Adrenal gland (tissue), 19 donors: ENCODE measurements at places on chromosomes 16 and 17. TPM values are rescaled to one million over a fixed set of nuclear protein-coding genes. Genes with fewer than 3 reads are reported as not detected.
A peak's percentile ranks its signal among the peaks of the same experiment; 100 is the strongest.

The CLEC18C gene
- total RNA-seq: not detected

The CHMP6 gene
- 28.1 TPM for total RNA-seq

- H3K4me3 ChIP-seq: no peak overlapping the region
- DNase-seq: no peak
- H3K27me3 ChIP-seq: peaks cover 35% of the 10 kb centered on the region
- H3K4me1 ChIP-seq: no peaks in the 10 kb centered on the region
- H3K36me3 ChIP-seq: no peaks in the 10 kb centered on the region
These were observed 97.8 kb downstream of the MGAT5B start for GRCh38 chr17:76966016-76966415.

- peak overlapping the region; percentile 61 for H3K27ac ChIP-seq
- peak; percentile 21 for DNase-seq
- H3K27me3 ChIP-seq: peaks cover 4% of the 10 kb centered on the region
- H3K4me1 ChIP-seq: no peaks in the 10 kb centered on the region
These were observed 4.2 kb upstream of the KRT24 start for GRCh38 chr17:40707745-40708144.

DNA sequence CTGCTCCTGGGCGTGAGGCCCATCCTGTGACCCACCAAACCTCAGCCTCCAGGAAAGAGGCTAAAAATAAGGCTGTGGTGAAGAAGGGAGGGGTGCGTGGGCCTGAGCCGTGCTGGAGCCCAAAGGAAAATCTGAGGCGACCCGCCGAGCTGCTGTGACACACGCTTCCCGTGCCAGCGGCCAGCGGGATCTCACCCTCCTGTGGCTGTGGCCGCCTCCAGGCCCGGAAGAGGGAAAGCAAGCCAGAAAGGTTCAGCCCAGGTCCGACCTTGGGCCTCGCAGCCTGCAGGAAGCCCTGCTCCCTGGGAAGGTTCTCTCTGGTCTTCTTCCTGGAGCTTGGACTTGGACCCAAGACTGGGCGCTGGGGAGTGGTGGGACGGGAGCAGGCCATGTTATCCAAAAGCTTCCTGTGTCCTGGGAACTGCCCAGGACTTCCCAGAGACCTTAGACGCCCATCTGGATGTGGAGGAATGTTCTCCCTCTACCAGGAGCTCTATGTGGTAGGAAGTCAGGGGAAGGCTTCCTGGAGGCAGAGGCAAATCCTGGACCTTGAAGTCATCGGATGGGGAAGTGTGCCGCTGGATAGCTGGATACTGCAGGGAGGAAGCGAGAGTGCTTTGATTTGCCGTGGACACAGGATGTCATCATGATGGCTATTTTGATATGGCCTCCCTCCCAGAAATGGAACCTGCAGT lies 11.4 kb downstream of the SPNS2 start:
- DNase-seq: peak; percentile 72
- H3K27me3 ChIP-seq: no peaks in the 10 kb centered on the region
- no peak overlapping the region for H3K4me3 ChIP-seq
- no peaks in the 10 kb centered on the region for H3K4me1 ChIP-seq
- no peaks in the 10 kb centered on the region for H3K36me3 ChIP-seq
- H3K27ac ChIP-seq: no peak overlapping the region

The EVPLL gene
- not detected for total RNA-seq

DNA sequence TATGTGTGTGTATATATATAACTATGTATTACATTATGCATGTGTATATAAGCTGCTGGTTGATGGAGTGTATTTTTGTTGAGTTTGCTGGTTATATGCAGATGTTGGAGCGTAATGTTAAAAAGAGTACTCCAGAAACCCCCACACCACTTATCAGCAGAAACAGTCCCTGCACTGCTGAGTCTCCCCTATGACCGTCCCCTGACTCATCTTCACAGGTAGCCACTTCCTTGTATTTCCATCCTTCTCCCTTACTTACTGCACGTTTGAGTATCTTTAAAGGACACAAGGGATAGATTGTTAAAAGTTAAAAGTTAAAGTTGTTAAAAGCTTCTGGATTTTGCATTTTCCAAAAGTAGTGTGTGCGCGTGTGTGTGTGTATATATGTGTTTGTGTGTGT lies 853.9 kb upstream of the EEF2KMT start:
- DNase-seq: no peak
- no peak overlapping the region for H3K4me3 ChIP-seq
- no peaks in the 10 kb centered on the region for H3K36me3 ChIP-seq
- H3K4me1 ChIP-seq: no peaks in the 10 kb centered on the region

The FBXO39 gene
- total RNA-seq: 0.35 TPM

The CDK5R1 gene
- 4.5 TPM for total RNA-seq

DNA sequence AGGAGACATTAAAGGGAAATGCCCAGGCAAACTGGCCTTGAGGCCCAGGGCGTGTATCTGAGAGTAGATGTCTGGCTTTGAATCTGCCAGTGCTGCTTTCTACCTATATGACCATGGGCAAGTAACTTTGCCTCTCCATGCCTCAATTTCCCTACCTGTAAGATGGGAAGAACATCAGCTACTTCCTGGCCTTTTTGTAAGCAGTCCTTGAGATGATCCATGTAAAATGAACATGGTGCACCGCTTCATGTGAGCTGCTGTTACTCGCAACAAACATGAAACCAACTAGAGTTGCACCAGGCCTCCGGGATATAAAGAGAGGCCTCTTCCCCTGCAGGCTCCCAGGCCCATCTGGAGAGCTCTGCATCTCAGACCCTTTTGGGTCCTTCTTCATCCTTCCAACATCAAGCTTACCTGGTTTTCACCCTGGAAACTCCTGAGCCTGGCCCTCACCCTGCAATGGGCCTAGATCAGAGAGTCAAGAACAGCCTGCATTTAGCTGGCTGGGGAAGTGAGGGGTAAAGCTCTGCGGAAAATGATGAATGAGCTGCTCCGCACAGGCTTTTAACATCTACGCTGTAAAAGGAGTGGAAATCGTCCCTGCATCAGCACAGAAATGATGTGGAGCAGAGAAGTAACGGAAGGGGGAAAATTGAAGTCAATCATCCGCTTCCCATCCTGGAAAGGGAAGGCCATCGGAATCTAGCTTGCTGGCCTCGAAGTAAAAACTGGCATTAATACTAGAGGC lies 2.3 kb upstream of the MYH11 start:
- H3K27ac ChIP-seq: no peak overlapping the region
- no peak overlapping the region for H3K4me3 ChIP-seq
- no peak for DNase-seq
- no peaks in the 10 kb centered on the region for H3K36me3 ChIP-seq
- H3K27me3 ChIP-seq: peaks cover 20% of the 10 kb centered on the region

- no peaks in the 10 kb centered on the region for H3K27me3 ChIP-seq
- H3K36me3 ChIP-seq: no peaks in the 10 kb centered on the region
- H3K4me3 ChIP-seq: peak overlapping the region; percentile 65
These were observed 702 bp downstream of the TENT4B start for GRCh38 chr16:50153596-50154419.

DNA sequence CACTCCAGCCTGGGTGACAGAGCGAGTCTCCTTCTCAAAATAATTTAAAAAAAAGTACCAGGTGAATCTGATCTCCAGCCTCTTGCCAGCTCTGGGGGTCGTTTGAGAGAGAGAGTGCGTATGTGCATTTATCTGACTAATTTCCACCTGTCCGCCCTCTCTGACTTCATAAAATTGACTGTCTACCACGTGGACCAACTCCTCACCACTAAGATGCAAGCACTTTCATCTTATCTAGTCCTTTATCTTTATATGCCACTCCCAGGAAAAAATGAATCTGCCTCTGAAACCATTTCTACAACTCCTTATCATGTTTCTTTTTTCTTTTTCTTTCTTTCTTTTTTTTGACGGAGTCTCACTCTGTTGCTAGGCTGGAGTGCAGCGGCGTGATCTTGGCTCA lies 55.8 kb downstream of the HS3ST3A1 start:
- H3K36me3 ChIP-seq: no peaks in the 10 kb centered on the region
- no peak overlapping the region for H3K4me3 ChIP-seq
- no peaks in the 10 kb centered on the region for H3K4me1 ChIP-seq
- DNase-seq: no peak
- no peak overlapping the region for H3K27ac ChIP-seq

GRCh38 chr16:66224626-66225025 lies 141.9 kb upstream of the CDH5 start:
- H3K27me3 ChIP-seq: no peaks in the 10 kb centered on the region
- no peak overlapping the region for H3K27ac ChIP-seq
- no peaks in the 10 kb centered on the region for H3K4me1 ChIP-seq
- no peak overlapping the region for H3K4me3 ChIP-seq

The HOXB13 gene
- not detected for total RNA-seq

The AHSP gene
- 35.0 TPM for total RNA-seq

- no peak overlapping the region for H3K27ac ChIP-seq
- H3K4me3 ChIP-seq: no peak overlapping the region
- no peaks in the 10 kb centered on the region for H3K36me3 ChIP-seq
These were observed 44.4 kb downstream of the EEF2K start for GRCh38 chr16:22250522-22250921.

The TBC1D26 gene
- total RNA-seq: not detected

The PPY gene
- not detected for total RNA-seq

DNA sequence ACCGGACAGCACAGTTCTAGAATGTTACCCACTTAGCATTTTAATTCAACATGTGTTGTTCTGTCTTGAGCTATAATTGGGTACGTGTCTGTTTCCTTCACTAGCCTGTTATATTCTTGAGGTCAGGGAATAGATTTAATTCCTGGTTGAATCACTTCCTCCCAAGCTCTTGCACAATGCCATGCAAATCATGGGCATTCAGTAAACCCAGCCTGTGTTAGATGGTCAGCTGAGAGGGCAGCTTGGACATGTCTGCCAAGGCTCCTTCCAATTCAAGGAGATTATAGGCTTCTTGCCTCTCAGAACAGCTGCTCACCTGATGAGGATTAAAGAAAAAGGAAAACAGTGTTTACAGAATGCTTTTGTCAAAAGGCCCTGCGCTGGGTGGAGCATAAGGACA lies 12.6 kb downstream of the C1QTNF1 start:
- DNase-seq: peak; percentile 72
- H3K36me3 ChIP-seq: no peaks in the 10 kb centered on the region

- H3K36me3 ChIP-seq: no peaks in the 10 kb centered on the region
- H3K4me1 ChIP-seq: no peaks in the 10 kb centered on the region
- no peak overlapping the region for H3K4me3 ChIP-seq
- DNase-seq: peak; percentile 72
These were observed 79.0 kb downstream of the RPA1 start for GRCh38 chr17:1908699-1909309.
